ENCODE measurements at places on chromosomes 3 and 15.
A peak's percentile ranks its signal among the peaks of the same experiment; 100 is the strongest.

- no peak for DNase-seq
Observed at GRCh38 chr3:40337136-40338108, 27.9 kb downstream of the EIF1B start.

GRCh38 chr15:84981711-84982300 is at the start of gene PDE8A:
TSS of gene PDE8A (plus strand) at chr15:84981856. CDS start at chr15:84982163, 307 bp downstream.
- peak; percentile 25 for DNase-seq

DNA sequence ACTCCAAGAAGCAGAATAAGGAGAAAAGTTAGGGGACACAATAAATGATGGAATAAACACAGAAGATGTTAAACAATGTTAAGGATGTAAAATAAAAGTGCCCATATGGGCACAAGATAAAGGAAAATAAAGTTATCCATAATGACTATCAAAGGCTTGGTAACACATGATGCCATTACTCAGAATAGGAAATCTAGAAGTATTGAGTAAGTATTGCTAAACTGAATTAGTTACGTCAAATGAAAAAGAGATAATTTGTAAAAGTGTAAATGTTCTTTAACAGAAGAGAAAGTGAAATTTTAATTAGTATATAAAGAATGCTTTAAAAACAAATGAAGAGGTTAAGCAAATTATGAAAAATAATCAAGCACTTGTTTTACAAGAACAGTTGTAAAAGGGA is 6.7 kb downstream of the COPS2 start:
- DNase-seq = no peak

GRCh38 chr15:85974348-85974705 is 105.3 kb upstream of the AGBL1 start:
- DNase-seq = no peak

GRCh38 chr3:161072211-161072621 is 32.9 kb downstream of the B3GALNT1 start:
- no peak for DNase-seq

- no peak for DNase-seq
Observed at GRCh38 chr3:37806505-37807200, 55.0 kb upstream of the CTDSPL start.
